ENCODE measurements at places on chromosomes 2 and 18. TPM values are rescaled to one million over a fixed set of nuclear protein-coding genes. Genes with fewer than 3 reads are reported as not detected.
A peak's percentile ranks its signal among the peaks of the same experiment; 100 is the strongest.

The C2orf72 gene
- not detected for polyA plus RNA-seq

The RPRM gene
- not detected for polyA plus RNA-seq

The SCN2A gene
- polyA plus RNA-seq = 0.16 TPM

DNA sequence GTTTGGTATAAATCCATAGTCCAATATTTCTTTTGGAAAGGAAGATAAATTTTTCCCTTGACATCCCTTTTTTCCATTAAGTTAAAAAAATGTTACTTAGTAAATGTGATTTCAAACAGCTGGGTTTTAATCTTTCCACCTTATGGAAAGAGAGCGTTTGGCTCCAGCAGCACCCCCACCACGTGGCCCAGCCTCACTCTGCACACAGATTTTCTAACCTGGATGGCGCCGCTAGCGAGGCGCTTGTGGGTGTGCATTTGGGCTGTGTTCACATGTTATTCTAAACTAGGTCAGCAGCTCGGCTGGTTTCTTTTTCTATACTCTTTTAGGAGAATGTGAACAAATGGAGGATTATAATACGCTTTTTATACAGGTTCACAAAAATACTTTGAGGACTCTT lies 218.0 kb downstream of the LDLRAD4 start:
- no peaks in the 10 kb centered on the region for H3K4me1 ChIP-seq
- no peak overlapping the region for H3K4me3 ChIP-seq
- H3K27me3 ChIP-seq = peaks cover 43% of the 10 kb centered on the region
- H3K27ac ChIP-seq = no peak overlapping the region
- no peak for DNase-seq

- H3K36me3 ChIP-seq = no peaks in the 10 kb centered on the region
- H3K4me3 ChIP-seq = no peak overlapping the region
- peaks cover 8% of the 10 kb centered on the region for H3K4me1 ChIP-seq
- DNase-seq = no peak
- no peak overlapping the region for H3K27ac ChIP-seq
These were observed 227.7 kb downstream of the NEDD4L start for GRCh38 chr18:58271770-58272169.

DNA sequence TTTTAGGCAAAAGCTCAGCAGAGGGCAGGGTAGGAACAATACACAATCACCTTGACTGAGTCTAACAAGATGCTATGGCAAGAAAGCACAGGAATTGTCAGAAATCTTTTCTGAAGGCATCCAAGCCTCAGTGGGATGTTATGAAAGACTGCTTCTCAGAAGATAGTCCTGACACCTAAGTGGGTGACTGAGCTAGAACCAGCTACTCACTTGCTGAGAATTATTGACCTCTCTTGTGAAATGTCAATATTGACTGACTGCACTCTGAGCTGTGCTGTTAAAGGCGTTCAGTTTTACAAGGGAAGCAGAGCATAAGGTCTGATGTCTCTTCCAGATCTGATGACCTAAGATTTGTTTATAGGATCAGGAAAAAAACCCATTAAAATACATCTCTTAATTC lies 46.1 kb downstream of the TACR1 start:
- no peak overlapping the region for H3K27ac ChIP-seq
- no peaks in the 10 kb centered on the region for H3K27me3 ChIP-seq
- H3K36me3 ChIP-seq = no peaks in the 10 kb centered on the region
- H3K4me1 ChIP-seq = no peaks in the 10 kb centered on the region
- DNase-seq = no peak

DNA sequence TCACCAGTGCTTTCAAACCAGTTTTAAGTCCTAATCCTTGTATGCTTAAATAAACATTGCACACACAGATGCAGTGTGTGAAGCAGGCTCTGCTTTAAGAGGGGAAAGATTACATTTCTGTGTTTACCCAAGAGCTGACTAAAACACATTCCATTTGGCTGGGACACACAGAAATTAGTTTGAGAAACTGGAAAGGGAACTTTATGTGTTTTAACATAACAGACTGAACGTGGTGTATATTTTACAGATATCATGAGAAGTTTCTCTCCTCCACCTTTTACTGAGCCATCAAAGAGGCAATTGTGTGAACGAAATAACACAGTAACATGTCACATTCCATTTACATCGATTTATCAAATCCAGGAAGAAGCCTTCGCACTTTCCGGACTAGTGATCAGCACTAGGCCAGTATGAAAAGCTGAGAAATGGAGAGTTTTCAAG lies 121.8 kb downstream of the MAIP1 start:
- no peaks in the 10 kb centered on the region for H3K27me3 ChIP-seq
- no peak overlapping the region for H3K4me3 ChIP-seq
- DNase-seq = no peak
- no peaks in the 10 kb centered on the region for H3K4me1 ChIP-seq

DNA sequence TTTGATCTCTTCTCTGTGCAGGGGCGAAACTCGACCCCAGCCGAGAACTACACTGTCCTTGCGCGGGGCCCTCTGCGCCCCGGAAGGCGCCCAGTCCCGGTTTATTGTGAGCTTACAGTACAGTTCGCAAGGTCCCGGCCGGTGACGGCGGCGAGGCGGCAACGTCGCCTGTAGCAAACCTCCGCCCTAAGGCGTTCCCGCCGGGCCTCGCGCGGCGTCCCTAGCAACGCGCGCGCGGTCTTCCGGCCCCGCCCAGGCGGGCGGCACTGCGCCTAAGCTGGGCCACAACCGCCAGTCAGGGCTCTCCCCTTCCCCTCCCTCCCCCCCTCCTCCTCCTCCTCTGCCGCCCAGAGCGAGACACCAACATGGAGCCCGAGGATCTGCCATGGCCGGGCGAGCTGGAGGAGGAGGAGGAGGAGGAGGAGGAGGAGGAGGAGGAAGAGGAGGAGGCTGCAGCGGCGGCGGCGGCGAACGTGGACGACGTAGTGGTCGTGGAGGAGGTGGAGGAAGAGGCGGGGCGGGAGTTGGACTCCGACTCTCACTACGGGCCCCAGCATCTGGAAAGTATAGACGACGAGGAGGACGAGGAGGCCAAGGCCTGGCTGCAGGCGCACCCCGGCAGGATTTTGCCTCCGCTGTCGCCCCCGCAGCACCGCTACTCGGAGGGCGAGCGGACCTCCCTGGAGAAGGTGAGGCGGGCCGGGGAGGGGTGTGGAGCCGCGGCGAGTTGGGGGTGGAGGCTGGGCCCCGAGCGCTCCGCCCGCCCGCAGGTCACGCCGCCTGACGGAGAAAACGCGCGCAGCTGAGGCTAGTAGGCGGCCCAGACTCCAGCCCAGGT lies at the start of gene ALMS1:
Gene ALMS1, plus strand, starts transcription at position 333 of the 838 bp plus-strand sequence. Its CDS starts 33 bp downstream, at position 366.
- peak within 1 kb of the TSS; percentile 82 for H3K27ac ChIP-seq
- H3K4me1 ChIP-seq = peaks cover 14% of the 10 kb centered on the region
- 0 out of 3 replicates have a peak, but pooled peaks cover 4% of the 10 kb centered on the region for H3K27me3 ChIP-seq
- H3K36me3 ChIP-seq = no peaks in the 10 kb centered on the region

GRCh38 chr2:120360307-120360855 lies 14.4 kb downstream of the INHBB start:
- no peak overlapping the region for H3K4me3 ChIP-seq
- no peak overlapping the region for H3K27ac ChIP-seq
- no peaks in the 10 kb centered on the region for H3K36me3 ChIP-seq
- H3K4me1 ChIP-seq = no peaks in the 10 kb centered on the region
- peaks cover 80% of the 10 kb centered on the region for H3K27me3 ChIP-seq

Measured in K562 (cell line).